B cell (primary cell): ENCODE measurements at places on chromosomes 16 and 17.
A peak's percentile ranks its signal among the peaks of the same experiment; 100 is the strongest.

DNA sequence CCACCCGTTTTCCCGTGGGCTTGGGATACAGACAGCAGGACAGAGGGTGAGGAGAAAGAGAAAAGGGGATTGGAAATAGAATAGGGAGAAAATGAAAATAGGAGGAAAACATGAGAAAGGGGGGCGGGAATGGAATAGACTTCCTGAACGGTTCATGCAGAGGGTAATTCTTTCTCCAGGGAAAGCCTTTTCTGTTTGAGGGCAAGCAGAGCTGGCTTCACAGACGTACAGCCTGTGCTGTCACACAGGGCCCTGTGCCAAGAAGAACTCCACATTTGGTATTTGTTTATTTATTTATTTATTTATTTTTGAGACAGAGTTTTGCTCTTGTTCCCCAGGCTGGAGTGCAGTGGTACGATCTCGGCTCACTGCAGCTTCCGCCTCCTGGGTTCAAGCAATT is 12.0 kb downstream of the MILR1 start:
- DNase-seq = no peak

- no peak for DNase-seq
These were observed 266.7 kb upstream of the CDH11 start for GRCh38 chr16:65388592-65388991.

GRCh38 chr17:45325810-45326209 is 9.0 kb upstream of the MAP3K14 start:
- DNase-seq = no peak

DNA sequence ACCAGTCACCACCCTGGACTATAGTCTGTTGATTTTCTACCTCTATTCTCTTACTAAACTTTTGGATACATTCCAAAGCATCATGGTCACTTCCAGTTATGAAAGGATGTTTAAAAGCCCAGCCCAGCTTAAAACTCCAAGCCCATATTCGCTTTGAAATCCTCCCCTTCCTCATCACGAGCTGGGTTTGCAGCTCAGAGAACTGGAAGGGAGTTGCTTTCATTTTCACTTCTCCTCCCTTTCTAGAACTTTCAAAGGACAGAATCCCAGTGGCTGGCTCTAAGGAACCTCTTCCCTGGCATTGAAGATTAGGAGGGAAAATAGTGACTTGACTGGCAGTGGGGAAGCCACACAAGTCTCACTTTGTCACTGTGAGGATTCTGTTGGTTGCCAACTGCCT is 100.1 kb upstream of the DYNLRB2 start:
- DNase-seq = no peak

GRCh38 chr16:74700116-74700437 is 585 bp downstream of the MLKL start:
- peak; percentile 59 for DNase-seq

DNA sequence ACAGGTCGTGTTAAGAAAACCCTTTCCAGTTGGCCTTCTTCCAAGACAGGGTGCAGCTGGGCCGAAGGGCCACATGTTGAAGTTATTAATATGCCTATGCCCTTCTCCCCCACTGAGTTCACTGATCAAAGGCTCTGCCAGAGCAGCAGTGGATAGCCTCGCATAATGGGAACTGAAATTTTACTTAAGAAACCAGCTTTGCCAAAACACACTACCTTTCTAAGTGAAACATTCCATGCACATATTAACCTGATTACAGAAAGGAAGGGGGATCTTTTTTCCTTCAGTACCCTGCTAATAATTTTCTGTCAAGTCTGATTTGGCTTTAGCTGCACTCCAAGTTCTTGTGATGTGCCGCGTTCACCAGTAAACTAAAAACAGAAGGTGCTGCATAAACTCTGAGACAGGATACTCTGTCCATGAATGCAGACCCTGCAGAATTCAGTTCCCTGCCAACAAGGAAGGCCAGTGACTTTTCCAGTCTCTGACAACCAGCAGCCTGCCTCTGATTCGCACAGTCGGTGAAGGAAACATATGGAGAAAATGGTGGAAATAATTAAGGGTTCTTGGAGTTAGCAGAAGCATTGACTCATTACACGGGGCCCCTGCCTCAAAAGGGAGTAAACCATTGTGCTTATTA is 283.8 kb downstream of the ZFHX3 start:
- DNase-seq = no peak

DNA sequence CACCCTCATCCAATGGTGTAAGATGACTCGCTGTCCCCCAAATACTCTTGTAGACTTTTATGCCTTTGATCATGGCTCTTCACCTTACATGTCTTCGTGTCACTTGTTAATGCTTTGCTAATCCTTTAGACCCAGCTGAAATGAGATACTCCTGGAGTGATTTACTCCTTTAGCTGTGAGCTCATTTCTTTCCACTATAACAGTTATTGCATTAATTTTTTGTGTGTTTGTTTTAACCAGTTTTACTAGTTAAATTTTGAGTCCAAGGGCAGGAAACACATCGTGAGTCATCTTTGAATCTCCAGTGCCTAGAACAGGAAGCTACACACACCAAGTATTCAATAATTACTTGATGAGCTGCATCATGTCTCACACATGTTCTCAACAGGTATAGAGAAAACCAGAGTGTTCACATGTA is 6.5 kb upstream of the CTCF start:
- peak; percentile 34 for DNase-seq

GRCh38 chr16:14175086-14175485 is 104.0 kb downstream of the MRTFB start:
- no peak for DNase-seq

GRCh38 chr17:40482722-40483121 is 18.7 kb downstream of the TNS4 start:
- DNase-seq = no peak

GRCh38 chr17:57694051-57694450 is 51.0 kb downstream of the CCDC182 start:
- DNase-seq = no peak

GRCh38 chr16:16099320-16099719 is 124.0 kb downstream of the ABCC6 start:
- no peak for DNase-seq

DNA sequence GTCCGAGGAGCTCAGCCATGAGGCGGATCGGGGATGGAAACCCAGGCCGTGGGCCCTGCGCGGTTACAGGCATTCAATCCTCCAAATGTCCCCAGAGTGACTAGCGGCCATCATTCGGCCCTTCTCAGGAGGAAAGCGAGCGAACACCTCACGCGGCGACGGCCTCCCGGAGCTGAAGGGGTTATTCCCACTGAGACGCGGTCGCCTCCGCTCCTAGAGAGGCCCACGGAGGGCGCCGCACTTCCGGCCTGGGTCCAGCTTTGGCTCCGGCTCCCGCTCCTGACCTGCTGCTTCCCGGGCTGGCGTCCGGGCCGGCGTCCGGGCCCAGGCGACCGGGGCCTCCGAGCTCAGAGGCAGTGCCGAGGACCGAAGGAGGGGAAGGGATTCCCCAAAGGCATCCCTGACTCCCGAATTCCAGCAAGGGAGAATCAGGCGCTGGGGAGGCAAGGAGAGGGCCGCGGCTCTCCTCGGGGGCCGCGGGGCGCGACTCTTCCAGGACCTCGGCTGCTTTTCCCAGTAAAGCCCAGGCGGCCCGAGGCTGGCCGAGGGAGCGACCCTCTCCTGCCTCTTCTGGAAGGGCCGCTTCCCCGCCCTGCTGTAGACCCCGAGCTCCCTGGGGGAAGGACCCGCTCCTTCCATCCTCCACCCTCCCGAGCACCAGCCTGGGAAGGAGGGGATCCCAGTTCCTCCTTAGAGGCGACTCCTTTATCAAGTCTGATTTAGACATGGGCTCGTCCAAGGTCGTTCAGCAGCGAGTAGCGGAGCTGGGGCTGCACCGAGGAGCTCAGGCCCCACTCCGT is 18.6 kb upstream of the ZNF629 start:
- peak; percentile 68 for DNase-seq

- peak; percentile 4 for DNase-seq
These were observed 100.2 kb downstream of the SYCE1L start for GRCh38 chr16:77299395-77299794.

DNA sequence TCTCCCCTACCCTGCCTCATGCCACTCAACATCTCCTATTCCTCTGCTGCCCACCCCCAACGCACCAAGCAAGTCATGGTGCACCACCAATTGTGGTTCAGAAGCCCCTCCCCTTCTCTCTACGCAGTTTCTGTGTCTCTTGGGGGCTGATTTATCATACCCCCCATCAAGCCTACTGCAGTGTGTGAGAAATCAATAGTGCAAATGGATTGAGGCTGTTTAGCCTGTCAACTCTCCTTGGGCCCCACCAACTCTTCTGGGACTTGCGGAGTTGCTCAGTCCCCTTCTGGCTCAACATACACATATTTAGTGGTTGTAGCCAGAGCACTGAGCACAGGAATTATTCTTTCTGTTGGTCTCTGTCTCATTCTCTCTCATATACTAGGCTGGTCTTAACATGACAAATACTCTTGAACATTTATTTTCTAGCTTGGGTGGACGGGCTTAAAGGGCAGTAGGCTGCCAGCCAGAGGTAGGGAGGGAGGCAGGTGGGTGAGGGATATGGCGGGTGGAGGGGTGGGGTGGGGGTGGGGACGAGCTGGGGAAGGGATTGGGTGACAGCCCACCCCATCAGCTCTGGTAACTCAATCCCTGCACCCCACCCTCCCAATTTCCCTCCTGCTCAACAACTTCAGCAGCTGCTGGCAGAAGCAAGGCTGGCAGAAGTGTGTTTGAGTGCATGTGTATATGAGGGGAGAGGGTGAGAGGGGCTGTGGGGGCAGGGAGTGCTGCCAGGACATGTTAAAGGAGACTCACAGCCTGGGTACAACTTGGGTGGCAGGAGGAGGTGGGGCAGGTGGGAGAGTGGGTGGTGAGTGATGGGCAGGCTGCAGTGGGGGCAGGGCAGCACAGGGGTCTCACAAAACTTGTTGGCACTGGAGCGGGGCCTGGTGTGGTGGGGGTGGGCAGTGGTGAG is 4.9 kb downstream of the RARA start:
- DNase-seq = no peak

- DNase-seq = no peak
These were observed 27.1 kb upstream of the JPH3 start for GRCh38 chr16:87575027-87575804.

DNA sequence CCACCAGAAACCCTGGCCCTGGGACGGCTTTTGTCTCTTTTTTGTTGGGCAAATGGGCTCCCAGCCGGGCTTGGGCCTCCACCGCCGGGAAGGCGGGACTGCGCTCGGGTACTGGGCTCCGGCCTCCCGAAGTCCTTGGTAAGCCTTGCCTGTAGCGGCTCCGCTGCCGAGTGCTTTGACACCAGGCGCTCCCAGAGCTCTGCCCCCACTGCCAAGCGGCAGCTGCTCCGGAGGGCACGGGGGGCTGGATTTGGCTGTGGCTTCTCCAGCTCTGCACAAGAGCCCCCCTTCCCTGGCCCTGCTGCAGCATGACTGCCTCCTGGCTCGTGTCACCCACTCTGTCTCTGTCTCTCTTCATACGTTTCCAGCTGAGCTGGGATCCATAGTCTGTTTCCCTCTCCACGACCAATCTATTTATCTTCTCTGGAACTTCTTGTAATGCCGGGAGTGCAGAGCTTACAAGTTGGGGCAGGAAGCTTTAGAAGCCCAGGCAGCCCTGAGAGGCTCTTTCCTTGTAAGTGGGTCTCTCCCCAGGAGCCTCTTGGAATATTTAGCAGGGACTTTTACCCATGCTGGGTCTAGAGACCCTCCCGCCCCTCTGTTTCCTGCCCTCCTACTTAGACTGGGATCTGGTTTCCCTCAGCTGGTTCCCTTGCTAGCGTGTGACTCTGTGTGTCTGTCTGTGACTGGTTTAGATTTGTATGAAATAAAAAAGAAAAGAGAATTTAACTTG is 246.9 kb upstream of the GSE1 start:
- no peak for DNase-seq

DNA sequence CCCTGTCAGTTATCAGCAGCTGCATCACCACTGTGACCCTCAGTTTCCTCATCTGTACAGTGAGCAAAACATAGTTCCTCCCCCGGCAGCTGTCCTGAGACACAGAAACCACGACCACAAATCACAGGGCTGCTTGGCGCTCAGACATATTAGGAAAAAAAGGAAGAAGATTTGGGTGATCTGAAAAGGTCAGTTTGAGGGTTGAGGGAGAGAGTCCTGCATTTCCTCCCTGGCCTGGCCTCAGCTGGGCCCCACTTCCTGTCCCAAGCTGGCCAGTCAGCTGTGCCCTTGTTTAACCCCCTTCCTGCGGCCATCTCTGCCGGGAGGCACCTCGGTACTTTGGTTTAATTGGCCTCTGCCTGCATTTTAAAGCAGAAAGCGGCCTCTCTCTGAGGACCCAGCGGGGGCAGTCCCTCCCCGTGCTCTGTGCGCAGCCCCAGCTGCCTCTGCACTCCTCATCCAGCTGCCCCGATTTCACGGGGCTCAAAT is 24.0 kb upstream of the CIBAR2 start:
- DNase-seq = no peak

DNA sequence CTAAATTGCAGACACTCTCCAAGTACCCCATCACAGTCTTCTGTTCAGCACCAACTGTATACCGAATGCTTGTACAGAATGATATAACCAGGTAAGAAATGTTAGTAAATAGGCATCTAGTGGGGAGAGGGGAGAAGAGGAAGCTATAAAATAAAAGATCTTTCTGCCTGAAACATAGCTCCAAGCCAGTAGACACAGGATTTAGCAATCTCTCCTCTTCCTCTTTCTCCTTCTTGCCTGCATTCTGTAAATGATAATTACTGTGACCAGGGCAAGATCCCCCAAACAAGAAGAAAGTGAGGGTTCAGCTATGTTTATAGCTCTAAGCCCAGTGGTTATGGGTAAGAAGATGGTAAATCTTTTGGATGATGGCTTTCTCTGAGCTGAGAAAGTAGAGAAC is 17.9 kb downstream of the ACSM3 start:
- no peak for DNase-seq

- no peak for DNase-seq
These were observed 12.8 kb upstream of the TBX21 start for GRCh38 chr17:47720196-47720595.

DNA sequence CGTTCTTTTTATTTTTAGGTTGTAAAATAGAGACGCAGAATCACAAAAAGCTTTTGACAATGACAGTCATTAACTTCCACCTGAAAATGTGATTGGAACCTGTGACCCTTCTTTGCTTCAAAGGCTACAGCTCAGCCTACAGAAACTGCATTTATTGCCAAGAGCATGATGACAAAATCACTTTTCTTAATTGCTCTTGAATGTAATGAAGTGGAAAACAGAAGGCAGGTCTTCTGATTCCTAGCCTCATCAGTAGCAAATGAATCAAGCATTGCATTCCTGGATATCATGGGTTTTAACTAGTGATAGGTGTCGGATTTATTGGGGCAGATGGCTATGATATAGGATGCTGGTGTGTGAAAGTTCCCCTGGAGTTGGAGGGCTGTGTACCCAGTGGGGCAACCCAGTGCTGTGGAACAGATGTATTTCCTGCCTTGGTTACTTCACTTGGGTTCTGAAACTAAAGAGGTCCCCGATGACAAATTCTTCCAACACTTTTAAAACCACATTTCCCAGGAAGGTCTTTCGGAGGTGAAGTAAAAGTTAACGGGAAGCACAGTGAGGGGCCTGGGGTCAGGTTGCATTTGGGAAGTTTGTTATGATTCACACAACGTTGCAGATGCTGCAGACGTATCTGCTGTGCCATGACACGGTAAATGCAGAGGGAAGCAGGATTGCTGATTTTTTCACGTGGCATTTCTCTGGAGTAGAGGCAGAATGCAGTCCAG is 127.5 kb downstream of the HS3ST3A1 start:
- no peak for DNase-seq

GRCh38 chr16:81280393-81280792 is 34.4 kb upstream of the GAN start:
- DNase-seq = no peak
